Dermis microvascular lymphatic vessel endothelial cell (primary cell): ENCODE measurements at places on chromosomes 4 and X.

DNA sequence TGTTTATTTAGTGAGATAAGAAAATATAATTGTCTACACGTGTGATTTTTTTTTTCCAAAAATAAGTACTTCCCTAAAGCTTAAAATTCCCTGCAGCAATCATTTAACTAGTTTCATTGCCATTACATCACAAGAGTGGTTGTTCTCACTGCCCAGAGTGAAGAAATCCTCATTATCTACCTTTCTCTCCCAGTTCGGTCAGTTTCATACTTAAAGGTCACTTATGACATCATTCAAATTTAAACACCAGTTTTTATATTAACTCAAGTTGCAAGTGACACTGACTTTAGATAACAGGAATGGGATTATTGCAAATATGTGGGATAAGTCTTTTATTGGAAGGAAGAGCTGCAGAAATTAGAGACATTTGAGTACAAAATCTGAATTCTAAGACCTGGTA, 1699.8 kb upstream of the IGFBP7 start:
- no peak for DNase-seq

DNA sequence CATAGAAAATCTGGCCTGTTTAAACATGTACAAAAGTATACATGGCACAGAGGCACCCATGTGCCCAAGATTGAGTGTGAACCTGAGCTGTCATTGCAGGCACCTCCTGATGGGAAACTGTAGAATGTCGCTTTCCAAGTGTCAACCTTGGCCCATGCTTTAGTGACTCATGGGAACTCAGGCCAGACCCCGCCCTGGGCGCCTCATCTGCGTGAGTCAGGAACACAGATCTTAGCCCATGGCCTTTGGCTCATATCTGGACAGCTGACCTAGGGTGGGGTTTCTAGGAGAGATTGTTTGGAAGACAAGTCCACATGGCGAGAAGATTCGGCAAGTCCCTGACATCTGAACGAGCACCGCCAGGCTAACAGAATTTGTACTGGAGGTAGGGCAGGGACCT, 50.0 kb downstream of the CYTL1 start:
- DNase-seq: no peak

DNA sequence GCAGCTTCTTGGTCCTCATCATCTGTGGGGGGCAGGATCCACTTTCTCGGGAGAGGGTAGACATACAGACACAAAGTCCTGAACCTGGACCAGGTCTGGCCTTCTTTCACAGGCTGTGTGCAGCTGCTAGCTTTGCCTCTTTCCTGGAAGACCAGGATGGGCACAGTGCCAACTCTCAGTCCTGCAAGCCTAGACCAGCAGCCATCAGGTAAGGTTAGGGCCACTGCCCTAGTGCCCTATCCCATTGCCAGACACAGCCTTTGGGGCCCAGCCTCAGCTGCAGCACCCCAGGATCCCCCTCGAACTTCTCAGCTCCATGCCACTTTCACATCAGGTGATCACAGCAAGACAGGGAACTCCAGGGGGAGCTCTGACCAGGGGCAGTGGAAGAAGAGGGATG, 38.4 kb downstream of the ZNF185 start:
- no peak for DNase-seq

DNA sequence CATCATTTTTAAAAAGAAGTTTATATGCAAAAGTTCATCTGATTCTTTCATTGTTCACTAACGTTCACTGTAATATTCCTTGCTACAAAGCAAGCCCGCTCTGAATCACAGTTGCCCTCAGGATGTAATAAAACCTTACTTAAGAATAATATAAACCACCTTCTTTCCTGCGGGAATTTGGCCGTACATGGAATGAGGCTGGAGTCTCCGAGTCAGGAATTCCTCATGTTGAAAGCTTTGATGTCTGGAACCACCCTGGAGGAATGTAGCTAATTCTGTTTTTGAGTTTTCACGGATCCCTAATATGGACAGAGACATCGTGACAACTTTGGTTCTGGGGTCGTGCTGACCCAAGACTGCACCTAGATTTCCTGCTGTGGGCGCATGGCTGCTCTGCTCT, 58.5 kb downstream of the CRLF2 start:
- no peak for DNase-seq

DNA sequence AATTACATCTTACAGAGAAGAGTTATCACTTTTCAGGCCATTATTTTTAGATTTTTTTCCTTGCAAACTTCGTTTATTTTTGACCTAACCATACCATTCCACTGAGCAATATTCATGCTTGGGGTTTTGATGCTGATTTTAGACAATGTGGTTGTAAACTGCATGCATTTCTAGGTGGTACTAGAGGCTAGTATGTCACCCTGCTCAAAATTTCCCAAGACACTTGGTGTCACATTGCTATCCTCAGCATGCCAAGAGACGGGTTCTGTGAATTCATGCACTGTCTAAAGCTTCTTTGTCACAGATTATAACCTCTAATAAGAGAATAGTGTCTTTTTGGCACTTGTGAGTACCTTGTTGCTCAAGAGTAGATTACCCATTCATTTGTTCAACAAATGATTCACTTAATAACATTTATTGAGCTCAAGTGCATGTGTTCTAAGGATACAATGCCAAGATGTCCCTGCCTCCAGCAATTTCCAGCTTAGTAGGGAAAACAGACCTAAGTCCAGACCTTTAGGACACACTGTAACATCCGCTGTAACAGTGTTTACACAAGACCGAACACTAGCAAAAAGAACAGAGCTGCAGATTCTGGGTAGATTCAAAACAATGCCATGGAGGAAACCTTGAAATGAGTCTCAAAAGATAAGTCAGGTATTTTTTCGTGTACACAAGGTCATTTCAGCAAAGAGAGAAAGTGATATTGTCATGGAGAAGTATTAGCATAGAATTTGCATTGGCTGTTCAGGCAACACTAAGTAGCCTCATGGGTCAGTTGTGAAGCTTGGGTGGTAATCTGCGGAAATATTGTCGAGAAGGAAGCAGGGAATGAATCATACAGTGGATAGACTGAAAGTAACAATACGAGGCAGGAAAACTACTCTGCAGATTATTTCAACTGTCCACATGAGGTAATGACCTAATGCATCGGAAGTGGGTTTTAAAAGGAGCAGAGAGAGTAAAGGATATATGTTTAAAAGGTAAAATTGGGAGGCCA, 515.1 kb upstream of the ZFP42 start:
- DNase-seq: no peak

DNA sequence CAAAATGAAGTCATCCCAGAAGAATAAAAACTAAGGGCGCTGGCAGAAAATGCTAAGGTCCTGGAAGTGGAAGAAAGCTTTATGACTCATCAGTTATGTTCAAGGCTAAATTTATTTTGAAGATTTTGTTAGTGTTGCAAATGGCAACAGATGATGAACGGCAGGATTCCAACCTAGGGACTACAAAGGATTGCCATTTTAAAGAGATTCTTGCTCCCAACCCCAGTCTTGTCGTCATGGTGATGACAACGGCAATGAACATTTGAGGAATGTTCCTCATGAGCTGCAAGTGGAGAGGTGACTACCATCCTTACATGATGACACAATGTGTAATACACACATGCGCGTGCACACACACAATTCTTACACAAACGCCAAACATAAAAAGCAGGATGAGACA, 54.4 kb upstream of the FTHL17 start:
- no peak for DNase-seq

GRCh38 chr4:38371391-38371851, 292.6 kb upstream of the KLF3 start:
- DNase-seq: no peak

- DNase-seq: no peak
Measured at GRCh38 chr4:108794136-108794535, 31.3 kb upstream of the ETNPPL start.

DNA sequence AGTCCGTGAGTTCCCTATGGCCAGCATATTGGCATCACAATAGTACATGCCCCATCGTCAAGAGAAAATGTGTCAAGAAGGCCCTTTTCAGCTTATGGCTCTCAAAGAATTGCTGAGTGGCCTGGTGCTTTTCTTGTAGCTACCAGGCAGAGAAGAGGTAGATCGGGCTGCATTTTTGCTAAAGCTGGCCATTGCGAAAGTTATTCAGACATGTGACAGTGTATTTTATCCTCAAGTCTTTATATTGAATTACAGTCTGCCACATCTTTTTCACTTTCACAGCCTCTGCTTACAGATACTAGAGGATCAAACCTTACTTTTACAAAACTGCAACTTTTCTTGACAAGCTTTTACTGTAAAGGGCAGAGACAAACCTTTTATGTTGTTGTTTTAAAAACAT, 261.5 kb upstream of the IGFBP7 start:
- DNase-seq: no peak

DNA sequence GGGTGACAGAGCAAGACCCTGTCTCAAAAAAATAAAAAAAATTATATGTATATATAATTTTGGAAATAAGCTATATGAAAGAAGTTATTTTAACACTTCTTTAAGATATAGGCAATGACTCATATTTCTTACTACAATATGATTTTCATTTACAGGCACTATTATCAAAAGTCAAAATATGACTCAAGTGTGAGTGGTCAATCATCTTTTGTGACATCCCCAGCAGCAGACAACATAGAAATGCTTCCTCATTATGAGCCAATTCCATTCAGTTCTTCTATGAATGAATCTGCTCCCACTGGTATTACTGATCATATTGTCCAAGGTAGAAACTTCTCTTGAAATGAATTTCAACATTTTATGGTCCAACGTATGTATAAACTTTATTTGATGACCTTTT, 20.8 kb downstream of the OCIAD1 start:
- no peak for DNase-seq

DNA sequence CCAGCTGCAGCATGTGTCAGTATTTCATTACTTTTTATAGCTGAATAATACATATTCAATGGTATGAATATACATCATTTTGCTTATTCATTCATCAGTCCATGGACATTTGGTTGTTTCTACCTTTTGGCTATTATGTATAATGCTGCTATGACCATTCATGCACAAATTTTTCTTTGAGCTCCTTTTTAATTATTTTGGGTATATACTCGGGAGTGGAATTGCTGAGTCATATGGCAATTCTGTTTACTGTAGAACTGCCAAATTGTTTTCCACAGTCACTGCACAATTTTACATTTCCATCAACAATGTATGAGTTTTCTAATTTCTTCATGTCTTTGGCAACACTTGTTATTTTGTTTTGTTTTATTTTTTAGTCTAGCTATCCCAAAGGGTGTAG, 405.9 kb upstream of the PITX2 start:
- no peak for DNase-seq

- no peak for DNase-seq
Measured at GRCh38 chr4:54954656-54955388, 170.6 kb downstream of the KDR start.

DNA sequence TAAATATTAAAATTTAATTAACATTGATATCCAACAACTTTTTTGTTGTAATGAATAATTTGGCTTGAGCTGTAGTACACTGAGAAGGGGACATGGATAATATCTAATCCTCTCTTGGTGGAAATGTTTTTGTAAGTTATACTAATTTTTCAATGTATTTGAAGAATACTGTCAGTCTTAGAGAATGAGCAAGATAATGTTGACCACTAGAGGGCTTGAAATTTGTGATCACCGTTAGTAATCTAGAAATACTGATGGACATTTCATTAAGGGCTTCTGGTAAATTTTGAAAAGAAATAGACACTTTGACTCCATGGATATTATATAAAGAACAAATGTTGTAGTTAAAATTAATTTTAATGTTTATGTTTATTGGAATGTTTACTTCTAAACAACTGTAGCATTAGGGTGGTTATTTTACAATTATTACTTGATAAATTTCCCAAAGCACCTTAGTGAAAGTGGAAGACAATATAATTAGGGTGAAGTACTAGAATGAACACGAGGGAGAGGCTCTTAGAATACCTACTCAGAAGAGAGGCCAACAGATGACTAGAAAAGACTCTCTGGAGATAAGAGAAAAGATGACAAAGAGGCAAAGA, 20.0 kb upstream of the CAMK2D start:
- DNase-seq: no peak

DNA sequence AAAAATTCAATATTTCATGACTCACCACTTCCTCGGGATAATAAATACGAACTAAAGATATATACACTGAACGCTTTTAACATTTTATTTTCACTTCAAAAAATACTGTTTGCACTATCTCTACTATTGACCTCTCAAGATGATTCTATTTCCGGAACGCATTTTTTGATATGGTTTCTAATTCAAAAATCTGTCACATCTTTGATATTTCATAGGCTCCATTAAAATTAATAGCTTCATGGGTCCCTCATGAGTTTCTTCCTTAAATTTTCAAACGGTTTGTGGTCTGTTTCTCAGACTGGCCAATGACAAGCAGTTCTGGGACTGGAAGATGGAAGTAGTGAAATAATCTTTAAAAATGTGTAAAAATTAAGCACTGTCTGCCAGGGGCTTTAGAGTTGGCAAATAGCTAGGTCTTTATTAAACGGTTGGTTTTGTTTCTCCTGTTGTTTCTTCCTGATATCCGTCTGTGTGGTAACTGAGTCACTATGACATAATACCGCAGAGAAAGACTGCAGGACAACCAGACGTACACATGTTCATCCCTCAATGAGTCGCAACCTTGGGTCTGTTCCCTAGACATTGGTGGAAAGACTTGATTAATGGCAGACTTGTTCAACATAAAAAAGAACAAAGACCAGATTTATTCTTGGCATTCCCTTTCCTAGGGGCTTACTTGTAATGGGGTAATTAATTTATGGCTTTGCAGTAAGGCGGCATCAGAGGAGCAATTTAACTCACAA, 133.8 kb downstream of the PALLD start:
- peak; percentile 64 for DNase-seq
